Muscle of leg (tissue), 16 donors: ENCODE measurements at places on chromosomes 1 and 21. TPM values are rescaled to one million over a fixed set of nuclear protein-coding genes. Genes with fewer than 3 reads are reported as not detected.

DNA sequence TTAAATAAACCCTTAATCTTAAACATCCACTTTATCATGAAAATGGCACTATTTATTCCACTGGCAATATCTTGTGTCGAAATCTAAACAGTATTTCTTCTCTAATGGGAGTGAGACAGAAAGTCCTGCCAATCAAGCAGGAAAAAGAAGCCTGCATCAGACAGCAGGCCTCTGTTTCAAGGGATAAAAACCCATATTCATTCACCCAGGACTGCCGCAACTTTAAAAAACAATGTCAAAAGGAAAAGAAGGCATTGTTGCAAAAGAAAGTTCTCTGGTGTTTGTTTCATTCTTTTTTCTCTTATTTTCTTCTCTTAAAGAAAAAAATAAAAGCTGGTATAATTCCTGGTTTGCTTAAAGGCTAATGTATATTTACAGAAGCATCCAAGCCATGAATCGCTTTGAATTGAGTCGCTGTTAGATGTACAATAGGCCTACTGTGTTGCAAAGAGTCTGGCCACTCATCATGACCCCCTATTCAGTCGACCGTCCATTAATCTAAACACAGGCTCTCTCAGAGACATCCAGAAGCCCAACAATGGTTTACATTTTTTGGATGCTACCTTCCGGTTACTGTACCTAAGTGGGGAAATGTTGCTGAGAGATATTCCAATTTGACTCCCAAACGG, 48.7 kb upstream of the ZC3H11B start:
- DNase-seq: no peak

GRCh38 chr1:95653618-95654017, 419.6 kb downstream of the RWDD3 start:
- peak; percentile 20 for DNase-seq

The SOX13 gene
- 21.9 TPM for polyA plus RNA-seq

GRCh38 chr1:28537457-28538199, 15.3 kb upstream of the TRNAU1AP start:
- DNase-seq: peak; percentile 41

DNA sequence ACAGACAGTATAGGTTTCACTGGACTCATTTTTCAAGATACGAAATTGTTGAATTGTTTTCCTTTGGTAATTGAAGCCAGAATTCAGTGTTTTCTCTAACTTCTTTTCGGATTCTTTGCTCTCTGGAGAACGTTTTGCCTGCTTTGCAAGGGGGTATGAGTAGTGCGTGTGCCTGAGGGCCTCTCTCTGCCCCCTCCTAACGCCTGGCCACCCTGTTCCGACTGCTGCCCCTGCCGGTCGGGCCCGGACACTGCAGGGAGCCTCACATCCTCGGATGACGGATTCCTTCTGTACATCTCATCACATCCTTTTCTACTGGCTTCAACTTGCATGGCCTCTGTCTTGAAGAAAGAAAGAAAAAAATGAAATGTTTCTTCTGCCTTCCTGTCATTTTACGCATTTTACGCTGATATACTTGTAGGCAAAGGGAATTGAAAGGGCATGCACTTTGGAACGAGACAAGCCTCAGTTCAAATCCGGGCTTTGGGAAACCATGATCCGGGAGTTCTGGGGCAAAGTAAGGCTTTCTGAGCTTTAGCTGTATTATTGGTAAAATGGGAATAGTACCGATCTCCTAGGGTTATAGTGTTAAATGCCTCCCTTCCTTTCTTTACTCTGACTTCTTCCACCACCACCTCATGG, 65.1 kb downstream of the DISC1 start:
- no peak for DNase-seq

The EIF4G3 gene
- polyA plus RNA-seq: 34.0 TPM

DNA sequence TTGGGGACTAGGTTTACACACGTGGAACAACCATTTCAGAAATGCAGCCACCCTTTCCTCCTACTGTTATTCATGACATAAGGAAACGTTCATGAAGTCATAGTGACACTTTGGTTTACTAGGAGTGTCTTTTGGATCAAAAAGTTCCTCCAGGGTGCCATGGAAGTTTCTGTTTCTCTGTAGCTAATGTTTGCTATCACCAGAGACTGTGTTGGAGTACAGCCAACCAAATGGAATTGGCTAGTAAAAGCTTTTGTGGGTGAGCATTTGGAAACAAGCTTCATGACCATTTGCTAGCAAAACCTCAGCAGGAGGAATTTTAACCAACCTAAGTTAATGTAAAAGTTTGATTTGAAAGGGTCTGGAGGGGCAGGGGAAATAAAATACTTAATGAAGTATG, 43.9 kb upstream of the ADGRL2 start:
- peak; percentile 14 for DNase-seq

The FALEC gene
- polyA plus RNA-seq: 0.91 TPM

DNA sequence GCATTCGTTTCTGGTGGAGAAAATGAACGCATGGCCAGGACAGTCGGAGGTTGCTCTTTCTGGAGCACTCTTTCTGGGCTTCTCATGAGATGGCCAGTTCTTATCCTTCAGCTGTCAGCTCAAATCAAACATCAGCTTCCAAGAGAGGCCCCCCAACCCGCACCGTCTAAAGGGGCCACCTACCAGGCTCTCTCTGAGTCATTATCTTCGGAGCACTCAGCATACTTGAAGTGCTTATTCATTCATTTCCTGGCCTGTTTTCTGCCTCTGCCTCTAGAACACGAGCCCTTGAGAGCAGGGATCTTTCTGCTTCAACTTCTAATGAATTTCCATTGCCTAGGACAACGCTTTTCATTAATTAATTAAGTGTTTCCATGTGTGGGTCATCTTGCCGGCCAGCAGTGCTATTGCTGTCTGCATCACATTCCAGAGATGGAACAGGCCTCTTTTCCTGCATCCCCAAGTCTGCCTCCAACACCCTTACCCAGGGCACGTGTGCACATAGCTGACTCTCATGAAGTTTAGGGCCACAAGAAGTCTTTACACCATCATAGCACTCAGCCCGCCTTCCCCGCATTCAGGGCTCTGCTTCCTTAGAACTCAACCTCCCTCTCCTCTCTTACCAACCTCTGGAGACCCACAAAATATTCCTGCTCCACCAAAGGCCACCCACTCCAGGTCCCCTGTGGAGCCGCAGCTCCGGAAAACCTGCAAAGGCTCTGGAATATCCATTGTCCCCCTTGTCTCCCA, 52.1 kb upstream of the LAPTM5 start:
- peak; percentile 43 for DNase-seq

GRCh38 chr1:198234520-198235251, 77.9 kb downstream of the NEK7 start:
- DNase-seq: no peak

DNA sequence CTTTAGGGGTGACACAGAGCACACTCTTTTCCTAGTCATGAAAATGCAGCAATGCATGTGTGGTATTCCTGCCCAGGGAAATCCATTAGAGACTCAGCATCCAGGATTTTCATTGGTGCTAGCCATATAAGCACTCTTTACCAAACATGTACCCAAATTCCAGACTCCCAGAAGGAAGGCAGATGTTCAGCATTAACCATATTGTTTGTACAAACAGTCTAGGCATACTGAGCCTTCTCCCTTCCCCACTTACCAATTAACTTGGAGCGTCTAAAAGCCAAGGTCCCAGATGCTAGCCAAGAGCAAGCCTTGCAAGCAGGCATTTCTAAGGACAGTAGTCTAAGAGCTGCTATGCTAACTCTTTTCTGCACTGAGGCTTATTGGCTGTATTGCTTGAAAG, 27.9 kb downstream of the ZBED6 start:
- DNase-seq: no peak

DNA sequence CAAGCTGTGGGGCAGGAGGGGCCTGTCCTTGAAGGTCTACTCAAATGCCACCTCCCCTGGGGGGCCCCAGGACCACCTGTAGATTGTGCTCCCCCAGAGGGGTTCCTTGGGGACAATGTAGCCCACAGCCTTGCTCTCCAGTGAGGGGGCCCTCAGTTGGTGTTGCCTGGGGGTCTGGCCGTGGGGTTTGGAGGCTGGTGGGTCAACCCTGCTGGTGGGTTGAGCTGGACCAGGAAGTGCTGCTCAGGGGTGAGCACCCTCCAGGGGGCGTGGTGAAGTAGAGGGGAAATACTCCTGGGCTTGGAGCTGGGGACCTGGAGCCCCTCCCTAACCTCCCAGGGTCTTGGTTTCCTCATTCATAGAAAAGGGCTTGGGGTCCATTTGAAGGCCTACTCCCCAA, 143.6 kb upstream of the WNT4 start:
- DNase-seq: no peak
